Lower lobe of right lung (tissue), 2 donors: ENCODE measurements at places on chromosomes 2 and 18. TPM values are rescaled to one million over a fixed set of nuclear protein-coding genes. Genes with fewer than 3 reads are reported as not detected.

- H3K36me3 ChIP-seq: no peaks in the 10 kb centered on the region
- no peaks in the 10 kb centered on the region for H3K4me1 ChIP-seq
- DNase-seq: no peak
- H3K27me3 ChIP-seq: no peaks in the 10 kb centered on the region
- H3K4me3 ChIP-seq: no peak overlapping the region
These were observed 7.5 kb downstream of the MOCOS start for GRCh38 chr18:36194600-36195315.

GRCh38 chr2:36780231-36780839, 83.8 kb downstream of the VIT start:
- H3K27ac ChIP-seq: no peak overlapping the region
- no peak for DNase-seq
- H3K27me3 ChIP-seq: no peaks in the 10 kb centered on the region
- peaks cover 2% of the 10 kb centered on the region for H3K4me1 ChIP-seq
- H3K4me3 ChIP-seq: no peak overlapping the region

- no peak overlapping the region for H3K4me3 ChIP-seq
- H3K27me3 ChIP-seq: no peaks in the 10 kb centered on the region
- no peaks in the 10 kb centered on the region for H3K4me1 ChIP-seq
- no peaks in the 10 kb centered on the region for H3K36me3 ChIP-seq
These were observed 127.1 kb downstream of the NCOA1 start for GRCh38 chr2:24618144-24618543.

DNA sequence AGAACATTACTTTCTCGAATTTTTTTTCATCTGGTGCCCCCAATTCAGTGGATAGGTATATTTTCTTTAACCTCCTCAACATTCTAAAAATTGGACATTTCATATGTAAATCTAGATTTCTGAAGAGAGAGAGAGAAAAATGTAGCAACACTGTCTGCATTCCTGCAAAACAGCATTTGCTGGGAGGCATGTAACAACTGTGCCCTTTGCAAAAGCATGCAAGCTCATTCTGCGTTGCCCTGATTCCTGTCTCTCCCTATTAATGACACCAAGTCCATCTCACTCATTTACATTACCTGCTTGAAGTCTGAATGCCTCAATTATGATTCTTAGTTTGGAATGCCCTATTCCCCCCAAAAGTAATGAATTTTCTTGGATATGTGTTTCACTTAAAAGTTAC, 79.8 kb upstream of the BARD1 start:
- H3K27me3 ChIP-seq: no peaks in the 10 kb centered on the region
- H3K27ac ChIP-seq: no peak overlapping the region

GRCh38 chr2:127565261-127566138, 30.0 kb downstream of the MYO7B start:
- H3K27me3 ChIP-seq: no peaks in the 10 kb centered on the region
- no peak overlapping the region for H3K27ac ChIP-seq
- no peaks in the 10 kb centered on the region for H3K4me1 ChIP-seq
- H3K36me3 ChIP-seq: no peaks in the 10 kb centered on the region
- DNase-seq: no peak

DNA sequence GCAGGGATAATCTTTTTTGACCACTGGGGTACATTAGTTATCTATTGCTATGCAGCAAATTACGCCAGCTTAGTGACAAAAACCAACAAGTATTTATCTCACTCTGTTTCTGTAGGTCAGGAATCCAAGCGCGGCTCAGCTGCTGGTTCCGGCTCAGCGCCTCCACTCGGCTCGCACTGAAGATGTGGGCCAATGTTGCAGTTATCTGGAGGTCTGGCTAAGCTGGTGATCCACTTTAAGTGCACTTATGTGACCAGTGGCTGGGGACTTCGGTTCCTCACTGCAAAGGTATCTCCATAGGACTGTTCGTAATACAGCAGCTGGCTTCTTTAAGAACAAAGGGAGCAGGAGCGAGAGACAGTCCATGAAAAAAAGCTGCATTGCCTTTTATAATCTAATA, 591.9 kb downstream of the TMEM182 start:
- H3K4me3 ChIP-seq: no peak overlapping the region
- no peak overlapping the region for H3K27ac ChIP-seq
- no peak for DNase-seq
- H3K4me1 ChIP-seq: no peaks in the 10 kb centered on the region

- H3K27ac ChIP-seq: no peak overlapping the region
- H3K4me3 ChIP-seq: no peak overlapping the region
- no peaks in the 10 kb centered on the region for H3K4me1 ChIP-seq
- no peaks in the 10 kb centered on the region for H3K27me3 ChIP-seq
- DNase-seq: no peak
These were observed 86.5 kb upstream of the MYO3B start for GRCh38 chr2:170091436-170091835.

DNA sequence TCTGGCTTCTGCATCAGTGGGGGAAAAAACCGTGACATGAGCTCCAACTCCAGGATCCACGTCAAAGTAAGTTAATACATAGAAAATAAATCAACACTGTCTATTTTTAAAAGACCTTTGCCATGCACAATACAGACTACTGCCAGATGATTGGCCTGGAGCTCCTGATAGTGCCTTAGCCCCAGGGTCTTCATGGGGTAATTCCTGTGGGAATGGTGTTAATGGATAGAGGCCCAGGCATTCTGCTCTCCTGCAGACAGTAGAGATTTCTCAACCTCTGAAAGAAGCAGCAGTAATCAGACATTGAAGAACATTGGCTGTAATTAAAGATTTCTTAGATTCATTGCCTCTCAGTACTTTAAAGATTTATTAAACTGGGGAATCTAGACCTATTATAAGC, 4.3 kb upstream of the PLCL1 start:
- no peak overlapping the region for H3K4me3 ChIP-seq
- no peaks in the 10 kb centered on the region for H3K27me3 ChIP-seq
- no peaks in the 10 kb centered on the region for H3K36me3 ChIP-seq

DNA sequence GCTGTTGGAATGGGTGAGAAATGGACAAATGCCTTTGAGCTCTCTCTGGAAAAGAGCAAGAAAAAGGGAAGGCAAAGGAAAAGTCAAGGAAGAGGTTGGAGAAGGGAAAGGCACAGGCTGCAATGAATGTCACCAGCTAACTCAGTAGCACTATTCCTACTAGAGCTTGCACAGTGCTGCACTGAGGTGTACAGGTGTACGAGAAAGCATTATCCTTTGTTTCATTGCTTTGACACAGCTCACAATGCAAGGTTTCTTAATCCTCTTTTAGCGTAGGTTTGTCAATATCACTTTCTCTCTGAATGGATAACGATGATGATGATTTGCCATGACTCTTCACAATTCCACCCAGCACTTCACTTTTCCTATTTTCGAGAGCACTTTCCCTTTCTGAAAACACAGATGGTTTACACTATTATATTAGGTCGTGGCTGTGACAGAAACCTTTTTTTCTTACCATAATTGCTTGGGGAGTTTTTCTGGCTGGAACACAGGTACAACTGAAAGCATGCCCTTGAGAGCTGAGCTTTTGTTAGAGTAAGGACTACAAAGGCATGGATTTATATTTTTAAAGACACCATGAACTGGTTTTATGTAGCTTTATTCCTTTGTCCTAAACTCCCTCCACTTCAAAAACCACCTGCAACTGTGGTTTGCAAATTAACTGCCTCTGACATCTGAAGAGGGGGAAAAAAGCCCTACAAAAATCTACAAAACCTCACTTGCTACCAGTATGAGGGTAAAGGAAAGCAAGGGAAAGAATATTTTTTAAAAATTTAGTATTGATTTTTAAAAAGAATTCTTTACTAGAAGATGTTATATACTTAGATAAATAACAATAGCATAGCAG, 265.5 kb downstream of the TGIF1 start:
- H3K4me3 ChIP-seq: no peak overlapping the region
- no peaks in the 10 kb centered on the region for H3K36me3 ChIP-seq
- no peak overlapping the region for H3K27ac ChIP-seq
- peaks cover 16% of the 10 kb centered on the region for H3K4me1 ChIP-seq
- DNase-seq: no peak
- H3K27me3 ChIP-seq: no peaks in the 10 kb centered on the region

DNA sequence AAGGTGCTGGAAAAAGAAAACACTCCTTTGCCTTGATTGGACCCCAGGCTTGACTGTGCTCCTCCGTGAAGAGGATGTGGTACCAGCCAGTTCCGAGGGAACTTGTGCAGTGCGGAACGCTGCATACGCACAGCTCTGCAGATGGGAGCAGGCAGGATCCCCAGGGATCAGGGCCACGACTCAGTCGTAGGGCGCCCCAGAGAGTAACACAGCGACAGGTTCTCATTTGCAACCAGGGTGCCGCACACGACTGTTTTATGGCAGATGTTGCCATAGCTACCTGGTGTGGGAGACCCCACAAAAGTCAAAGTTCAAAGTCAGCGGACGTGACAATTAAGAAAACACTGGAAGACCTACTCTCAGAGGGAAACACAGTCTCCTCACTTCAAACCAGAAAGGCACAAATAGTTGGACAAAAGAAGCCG, 779 bp downstream of the MALL start:
- no peaks in the 10 kb centered on the region for H3K36me3 ChIP-seq
- peaks cover 25% of the 10 kb centered on the region for H3K27me3 ChIP-seq
- H3K27ac ChIP-seq: peak overlapping the region; percentile 74
- peaks cover 18% of the 10 kb centered on the region for H3K4me1 ChIP-seq
- peak overlapping the region; percentile 52 for H3K4me3 ChIP-seq

DNA sequence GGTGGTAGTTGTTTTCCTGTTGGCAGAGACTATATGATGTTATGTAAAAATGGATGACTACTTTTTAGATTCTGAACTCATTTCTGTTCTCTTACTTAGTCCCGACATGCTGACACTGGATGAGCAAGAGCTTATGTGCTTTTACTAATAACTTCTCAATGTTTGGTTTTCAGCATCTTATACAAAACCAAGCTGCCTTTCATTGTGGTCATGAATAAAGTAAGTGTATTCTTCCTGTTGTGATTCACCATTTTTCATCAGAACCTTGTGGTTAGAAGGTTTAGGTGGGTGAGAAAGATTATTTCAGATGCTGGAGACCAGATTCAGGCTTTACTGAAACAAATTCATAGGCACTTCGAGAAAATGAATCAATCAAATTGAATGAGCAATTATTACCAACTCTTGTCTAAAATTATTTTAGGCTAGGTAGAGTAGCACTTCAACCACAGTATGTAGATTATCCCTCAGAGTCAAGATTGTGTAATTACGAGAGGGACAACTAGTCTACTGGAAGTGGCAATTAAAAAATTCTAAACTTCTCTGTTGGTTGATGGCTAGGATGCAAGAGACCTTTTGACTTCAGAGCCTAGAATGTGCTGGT, 9.3 kb downstream of the GPN1 start:
- DNase-seq: no peak
- no peaks in the 10 kb centered on the region for H3K27me3 ChIP-seq
- no peak overlapping the region for H3K4me3 ChIP-seq
- peaks cover 97% of the 10 kb centered on the region for H3K36me3 ChIP-seq

DNA sequence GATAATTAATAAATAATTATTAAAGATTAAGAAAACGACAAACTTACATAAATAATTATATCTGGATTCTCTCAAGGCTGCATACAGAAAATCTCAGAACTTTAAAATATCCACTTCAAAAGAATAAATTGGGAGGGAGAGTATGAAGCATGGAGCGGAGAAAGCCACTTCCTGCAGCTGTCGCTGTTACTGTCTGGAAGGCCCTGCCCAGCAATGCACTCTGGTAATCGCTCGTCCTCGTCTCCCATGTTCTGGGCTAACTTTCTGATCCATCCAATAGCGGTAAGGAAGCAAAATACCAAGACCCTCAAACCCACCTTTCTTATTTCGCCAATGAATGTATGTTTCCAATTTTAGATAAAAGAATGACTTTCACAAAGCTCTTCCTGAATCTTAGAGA, 26.7 kb downstream of the CYRIA start:
- peaks cover 42% of the 10 kb centered on the region for H3K4me1 ChIP-seq
- no peak for DNase-seq
- no peak overlapping the region for H3K27ac ChIP-seq
- peaks cover 8% of the 10 kb centered on the region for H3K36me3 ChIP-seq

DNA sequence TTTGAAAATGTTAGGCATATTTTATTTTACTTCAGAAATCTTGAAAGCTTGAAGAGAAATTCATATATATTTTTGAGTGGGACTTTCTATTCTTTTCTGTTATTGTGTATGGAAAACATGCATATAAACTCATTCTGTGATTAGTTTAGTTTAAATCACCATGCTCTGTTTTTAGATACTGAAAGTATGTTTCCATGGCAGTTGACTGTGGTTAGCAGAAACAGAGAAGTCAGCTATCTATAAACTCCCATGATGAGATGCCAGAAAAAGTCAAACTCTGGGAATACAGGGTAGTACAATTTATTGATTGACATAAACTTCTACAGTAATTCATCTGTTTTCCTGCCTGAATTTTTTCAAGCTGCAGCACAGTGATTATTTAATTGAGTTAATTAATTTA, 905.3 kb upstream of the VRK2 start:
- no peak for DNase-seq
- no peak overlapping the region for H3K4me3 ChIP-seq
- H3K4me1 ChIP-seq: no peaks in the 10 kb centered on the region
- H3K27ac ChIP-seq: no peak overlapping the region

DNA sequence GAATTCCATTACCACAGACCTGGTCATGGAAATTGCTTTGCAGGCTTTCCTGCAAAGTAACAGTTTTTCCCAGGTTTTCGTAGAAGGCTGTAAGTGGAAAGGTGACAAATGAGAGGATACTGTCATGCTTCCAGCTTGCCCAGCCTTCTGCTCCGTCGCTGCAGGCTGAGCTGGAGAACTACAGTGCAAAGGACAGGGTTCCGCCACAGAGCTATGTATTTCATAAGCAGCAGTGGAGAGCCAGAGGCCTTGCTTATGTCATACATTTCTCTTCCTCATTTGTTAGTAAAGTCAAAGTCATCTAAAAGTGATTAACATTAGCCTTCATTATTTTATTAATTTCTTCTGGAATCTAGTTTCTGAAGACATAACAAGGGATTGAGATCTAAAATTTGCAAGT, 72.9 kb upstream of the RBM44 start:
- no peak for DNase-seq
- H3K27me3 ChIP-seq: no peaks in the 10 kb centered on the region
- peaks cover 66% of the 10 kb centered on the region for H3K4me1 ChIP-seq

Gene YIPF4
- 59.4 TPM for total RNA-seq

Gene ERBB4
- 25.3 TPM for total RNA-seq

Gene OXER1
- 1.9 TPM for total RNA-seq

Gene CROCC2
- total RNA-seq: 3.4 TPM

Gene INPP4A
- total RNA-seq: 35.6 TPM

Gene COL4A4
- 24.3 TPM for total RNA-seq

Gene LONRF2
- 2.1 TPM for total RNA-seq

Gene MYO5B
- total RNA-seq: 23.3 TPM

Gene CPLX4
- not detected for total RNA-seq

Gene SCN9A
- 13.6 TPM for total RNA-seq

Gene SKOR2
- not detected for total RNA-seq

Gene POTEC
- not detected for total RNA-seq

Gene ANKRD23
- 3.5 TPM for total RNA-seq

Gene ABHD1
- 0.21 TPM for total RNA-seq

Gene CACNB4
- total RNA-seq: 17.3 TPM

Gene PROM2
- total RNA-seq: 6.0 TPM
